ENCODE measurements at places on chromosomes 16 and 17. TPM values are rescaled to one million over a fixed set of nuclear protein-coding genes. Genes with fewer than 3 reads are reported as not detected.
A peak's percentile ranks its signal among the peaks of the same experiment; 100 is the strongest.

The YBX2 gene
- polyA plus RNA-seq, result 0.10 TPM

The SEZ6L2 gene
- 3.4 TPM for polyA plus RNA-seq

The TRAF7 gene
- 65.7 TPM for polyA plus RNA-seq

The ATP2A3 gene
- not detected for polyA plus RNA-seq

The PPL gene
- 43.0 TPM for polyA plus RNA-seq

The OTOP2 gene
- polyA plus RNA-seq, result not detected

The SP6 gene
- polyA plus RNA-seq, result 4.6 TPM

The RNF222 gene
- 0.07 TPM for polyA plus RNA-seq

The GSG1L2 gene
- polyA plus RNA-seq, result not detected

DNA sequence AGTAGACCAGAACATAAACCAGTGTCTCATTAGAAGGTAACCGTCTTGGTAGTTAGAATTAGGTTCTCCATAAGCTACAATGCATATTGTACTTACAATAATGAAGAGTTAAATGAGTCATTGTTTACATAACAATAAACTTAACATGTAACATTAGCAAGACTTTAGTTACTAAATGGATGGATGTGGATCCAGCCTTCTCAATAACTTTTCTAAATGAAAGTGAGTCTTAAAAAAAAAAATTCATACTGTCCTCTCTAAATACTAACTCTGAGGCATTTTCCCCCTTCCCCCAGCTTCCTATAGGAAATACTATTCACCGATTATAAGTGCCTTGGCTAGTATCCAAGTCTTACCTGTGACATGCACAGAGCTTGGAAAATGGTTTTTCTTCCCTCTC lies 155.3 kb downstream of the CYB561 start:
- no peak for DNase-seq

DNA sequence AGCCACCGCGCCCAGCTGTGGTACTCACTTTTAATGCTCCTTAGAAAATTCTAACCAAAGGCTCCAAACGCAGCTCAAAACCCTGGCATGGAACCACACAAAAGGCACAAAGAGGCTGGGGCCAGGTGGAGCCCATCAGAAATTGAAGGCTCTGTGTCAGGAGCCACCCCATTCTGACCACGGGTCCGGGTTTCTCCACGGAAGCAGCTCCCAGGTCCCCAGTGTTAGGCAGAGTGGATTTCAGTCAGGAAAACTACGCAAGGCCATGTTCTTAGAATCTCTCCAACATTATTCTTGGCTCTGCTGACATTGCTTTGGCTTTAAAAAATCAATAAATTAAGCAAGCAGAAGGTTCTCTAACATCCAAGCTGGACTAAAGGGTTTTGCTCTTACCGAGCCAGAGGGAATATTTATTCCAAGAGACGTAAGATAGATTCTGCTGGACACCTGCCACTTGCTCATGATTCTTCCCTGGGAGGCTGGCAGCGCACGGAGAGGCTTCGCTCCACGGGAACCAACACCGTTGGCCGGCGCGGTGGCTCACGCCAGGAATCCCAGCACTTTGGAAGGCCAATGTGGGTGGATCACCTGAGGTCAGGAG lies 93.5 kb downstream of the NXN start:
- DNase-seq, result no peak

GRCh38 chr17:56310782-56311181 lies 157.5 kb downstream of the ANKFN1 start:
- DNase-seq, result no peak

DNA sequence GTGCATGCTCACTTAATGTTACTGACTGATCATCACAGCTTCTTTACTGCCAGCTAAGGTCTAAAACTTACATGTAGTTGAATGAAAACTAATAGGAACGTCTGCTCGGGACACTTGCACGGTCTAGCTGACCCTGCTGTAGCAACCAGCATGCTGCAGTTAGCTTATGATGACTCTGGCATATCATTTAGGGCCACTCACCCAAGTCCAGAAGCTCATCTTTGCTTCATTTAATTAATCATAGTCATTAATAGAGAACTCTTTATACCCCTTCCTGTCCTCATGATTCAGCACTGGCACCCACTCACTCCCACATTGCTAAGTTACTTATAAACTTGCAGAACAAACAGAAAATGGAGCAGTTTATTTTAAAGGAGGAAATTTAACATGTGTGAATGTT lies 136.3 kb downstream of the NLK start:
- no peak for DNase-seq

DNA sequence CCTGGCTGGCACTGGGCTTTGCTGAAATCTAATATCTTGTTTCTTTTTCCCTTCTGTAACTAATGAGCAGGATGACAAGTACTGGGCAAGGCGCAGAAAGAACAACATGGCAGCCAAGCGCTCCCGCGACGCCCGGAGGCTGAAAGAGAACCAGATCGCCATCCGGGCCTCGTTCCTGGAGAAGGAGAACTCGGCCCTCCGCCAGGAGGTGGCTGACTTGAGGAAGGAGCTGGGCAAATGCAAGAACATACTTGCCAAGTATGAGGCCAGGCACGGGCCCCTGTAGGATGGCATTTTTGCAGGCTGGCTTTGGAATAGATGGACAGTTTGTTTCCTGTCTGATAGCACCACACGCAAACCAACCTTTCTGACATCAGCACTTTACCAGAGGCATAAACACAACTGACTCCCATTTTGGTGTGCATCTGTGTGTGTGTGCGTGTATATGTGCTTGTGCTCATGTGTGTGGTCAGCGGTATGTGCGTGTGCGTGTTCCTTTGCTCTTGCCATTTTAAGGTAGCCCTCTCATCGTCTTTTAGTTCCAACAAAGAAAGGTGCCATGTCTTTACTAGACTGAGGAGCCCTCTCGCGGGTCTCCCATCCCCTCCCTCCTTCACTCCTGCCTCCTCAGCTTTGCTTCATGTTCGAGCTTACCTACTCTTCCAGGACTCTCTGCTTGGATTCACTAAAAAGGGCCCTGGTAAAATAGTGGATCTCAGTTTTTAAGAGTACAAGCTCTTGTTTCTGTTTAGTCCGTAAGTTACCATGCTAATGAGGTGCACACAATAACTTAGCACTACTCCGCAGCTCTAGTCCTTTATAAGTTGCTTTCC lies 56.0 kb downstream of the HLF start:
- DNase-seq, result peak; percentile 65

GRCh38 chr16:77937473-77938149 lies 84.7 kb upstream of the CLEC3A start:
- DNase-seq, result no peak

DNA sequence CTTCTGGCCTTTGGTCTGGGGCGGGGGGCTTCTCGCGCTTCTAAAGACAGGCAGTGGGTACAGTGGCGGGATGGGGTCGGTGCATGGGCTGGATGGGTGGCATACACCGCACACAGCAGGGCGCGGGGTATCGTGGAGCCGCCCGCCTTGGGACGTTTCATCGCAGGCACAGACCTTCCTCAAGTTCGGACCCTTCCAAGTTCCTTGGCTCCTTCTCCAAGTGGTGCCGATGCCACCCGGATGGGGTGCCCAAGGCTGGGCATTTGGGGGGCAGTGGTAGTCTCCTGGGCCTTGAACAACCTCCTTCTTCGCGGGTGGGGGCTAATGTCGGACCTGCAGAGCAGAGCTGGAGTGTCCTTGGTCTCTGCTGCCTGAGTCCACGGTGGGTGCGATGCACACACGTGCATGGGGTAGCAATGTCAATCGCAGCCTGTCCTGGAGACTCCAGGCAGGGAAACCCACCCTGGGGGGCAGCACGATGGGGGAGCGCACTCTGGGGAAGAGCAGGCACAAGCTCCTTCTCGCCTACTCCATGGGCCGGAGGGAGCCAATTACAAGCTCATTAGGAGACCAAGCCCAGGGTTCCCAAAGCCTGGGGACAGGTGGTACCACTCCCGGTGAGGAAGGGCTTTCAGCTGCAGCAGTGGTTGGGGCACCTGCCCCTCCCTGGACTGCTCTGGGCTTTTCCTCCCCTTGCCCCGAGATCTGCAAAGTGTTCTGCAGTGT lies 686 bp upstream of the MTSS2 start:
- DNase-seq, result no peak

- DNase-seq, result peak; percentile 94
Measured at GRCh38 chr16:68744744-68745280, 7.7 kb downstream of the CDH1 start.

GRCh38 chr16:17724242-17724898 lies 253.6 kb upstream of the XYLT1 start:
- DNase-seq, result peak; percentile 6

DNA sequence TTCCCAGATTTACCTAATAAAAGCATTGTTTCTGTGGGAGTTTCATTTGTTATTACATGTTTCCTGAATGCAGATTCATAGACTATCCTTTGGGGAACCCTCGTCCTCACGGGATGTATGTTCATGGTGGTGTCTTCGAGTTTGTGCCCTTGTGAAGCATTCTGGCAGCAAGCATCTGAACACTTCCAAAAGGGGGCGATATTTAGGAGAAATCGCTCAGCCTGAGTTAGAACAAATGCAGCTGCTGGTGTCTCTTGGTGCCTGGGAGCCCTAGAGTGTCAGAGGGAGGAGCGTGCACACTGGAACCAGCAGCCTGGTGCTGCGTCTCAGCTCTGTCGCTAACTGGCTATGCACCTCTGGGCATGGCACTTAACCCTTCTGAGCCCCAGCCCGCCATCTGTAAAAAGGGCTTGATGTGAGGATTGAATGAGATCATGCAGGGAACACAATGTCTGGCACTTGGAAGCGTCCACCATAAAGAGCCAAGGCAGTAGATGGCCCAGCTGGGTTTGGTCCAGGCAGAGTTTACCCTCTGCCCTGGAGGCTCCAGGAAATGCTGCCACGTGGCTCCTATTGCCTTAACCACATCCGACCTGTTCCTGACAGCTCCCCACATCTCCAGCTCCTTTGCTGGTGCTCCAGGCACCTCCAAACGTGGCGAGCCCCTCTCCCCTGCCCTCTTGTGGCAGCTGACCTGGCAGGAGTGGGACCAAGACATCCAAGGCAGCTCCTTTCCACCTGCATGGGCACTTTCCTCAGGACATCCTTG lies 25.0 kb upstream of the C16orf78 start:
- DNase-seq, result no peak

GRCh38 chr17:72403713-72404209 lies 282.9 kb downstream of the SOX9 start:
- DNase-seq, result no peak

- no peak for DNase-seq
Measured at GRCh38 chr16:69725480-69726312, 664 bp downstream of the NQO1 start.

DNA sequence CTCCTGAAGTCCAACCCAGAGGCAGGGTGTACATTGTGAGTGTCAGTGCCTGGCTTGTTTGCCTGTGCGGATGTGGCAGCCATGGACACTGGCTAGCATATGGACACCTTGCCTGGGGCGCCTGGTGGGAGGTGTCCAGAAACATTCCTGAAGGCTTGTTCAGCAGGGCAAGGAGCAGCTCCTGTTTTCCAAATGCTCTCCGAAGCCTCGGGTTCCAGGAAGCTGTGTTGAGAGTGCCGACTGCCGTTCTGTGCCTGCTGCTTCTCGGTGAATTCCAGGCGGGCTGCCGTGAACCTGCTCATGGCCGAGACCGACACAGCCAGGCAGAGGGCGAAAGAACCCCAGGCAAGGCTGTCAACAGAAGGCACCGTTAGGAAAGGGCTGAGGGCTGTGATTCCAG lies 10.9 kb upstream of the DHRS7C start:
- DNase-seq, result peak; percentile 38

DNA sequence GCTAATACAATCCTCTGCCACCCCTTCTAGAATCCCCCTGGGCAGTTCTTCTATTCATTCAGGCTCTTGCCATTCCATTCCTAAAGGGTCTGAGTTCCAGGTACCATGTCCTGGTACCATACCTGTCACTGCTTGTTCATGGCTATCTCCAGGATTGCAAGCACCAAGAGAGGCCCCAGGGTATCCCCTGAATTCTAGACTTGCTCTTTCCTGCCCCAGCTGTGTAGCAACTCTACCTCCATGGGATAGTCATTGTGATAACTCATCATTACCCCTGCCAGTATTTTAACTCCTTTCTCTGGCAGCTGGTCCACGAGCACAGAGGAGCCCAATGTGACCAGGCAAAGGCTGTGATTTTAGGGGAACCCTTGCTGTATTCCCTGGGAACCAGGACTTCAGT lies 143.7 kb upstream of the CDH5 start:
- DNase-seq, result no peak

DNA sequence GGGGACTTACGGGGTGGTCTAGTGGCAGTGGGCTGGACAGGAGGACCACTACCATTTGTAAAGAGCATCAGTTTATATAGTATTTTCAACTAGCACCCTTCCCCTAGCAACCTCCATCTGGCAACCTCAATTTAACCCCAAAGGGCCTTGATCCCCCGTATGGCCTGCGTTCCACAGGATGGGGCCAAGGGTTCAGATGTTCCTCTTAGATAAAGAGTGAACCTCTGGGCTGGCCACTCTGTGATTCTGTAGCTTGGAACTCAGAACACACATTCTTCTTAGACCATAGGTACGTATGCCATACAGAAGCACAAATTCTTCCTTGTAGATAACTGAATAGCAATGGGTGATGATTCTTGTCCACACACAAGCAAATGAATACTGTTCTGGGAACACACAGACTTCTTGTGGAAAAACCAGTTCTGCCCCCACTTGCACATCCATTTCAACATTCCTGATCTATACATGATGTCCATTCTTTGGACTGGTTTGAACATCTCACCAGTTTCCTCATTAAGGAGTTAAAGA lies 1.9 kb upstream of the GGA2 start:
- DNase-seq, result no peak
